ENCODE measurements at places on chromosomes 4 and X.
A peak's percentile ranks its signal among the peaks of the same experiment; 100 is the strongest.

DNA sequence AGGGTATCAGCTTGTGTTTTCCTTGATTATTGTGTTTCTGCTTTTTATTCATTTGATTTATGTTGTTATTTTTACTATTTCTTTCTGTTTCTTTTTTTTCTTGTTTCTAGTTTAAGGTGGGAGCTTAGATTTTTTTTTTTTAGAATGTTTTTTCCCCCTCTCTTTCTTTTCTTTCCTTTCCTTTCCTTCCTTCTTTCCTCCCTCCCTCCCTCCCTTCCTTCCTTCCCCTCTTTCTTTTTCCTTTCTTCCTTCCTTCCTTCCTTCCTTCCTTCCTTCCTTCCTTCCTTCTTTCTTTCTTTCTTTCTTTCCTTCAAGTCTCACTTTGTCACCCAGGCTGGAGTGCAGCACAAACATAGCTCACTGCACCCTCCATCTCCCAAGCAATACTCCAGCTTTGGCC, 31.4 kb upstream of the PRDM8 start:
- no peak for DNase-seq

DNA sequence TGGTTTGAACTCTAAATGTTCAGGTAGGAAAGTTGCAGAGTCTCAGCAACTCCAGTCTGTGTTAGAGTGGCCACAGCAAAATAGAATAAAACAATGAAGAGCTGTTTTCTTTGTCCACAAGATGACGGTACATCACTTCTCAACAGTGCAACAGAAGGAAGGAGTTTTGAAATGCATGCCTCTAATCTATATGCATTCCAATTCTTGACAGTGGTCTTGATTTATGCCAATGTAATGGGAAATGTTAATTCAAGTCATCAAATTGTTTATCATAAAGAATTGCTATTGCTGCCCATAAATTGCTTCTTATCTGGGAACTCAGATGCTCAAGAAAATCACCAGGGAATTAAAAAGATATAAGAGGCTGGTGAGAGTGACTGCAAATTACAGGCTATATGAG, 195.5 kb upstream of the PRPS2 start:
- DNase-seq, result no peak

GRCh38 chr4:158936238-158936637, 166.6 kb upstream of the RAPGEF2 start:
- DNase-seq, result no peak

DNA sequence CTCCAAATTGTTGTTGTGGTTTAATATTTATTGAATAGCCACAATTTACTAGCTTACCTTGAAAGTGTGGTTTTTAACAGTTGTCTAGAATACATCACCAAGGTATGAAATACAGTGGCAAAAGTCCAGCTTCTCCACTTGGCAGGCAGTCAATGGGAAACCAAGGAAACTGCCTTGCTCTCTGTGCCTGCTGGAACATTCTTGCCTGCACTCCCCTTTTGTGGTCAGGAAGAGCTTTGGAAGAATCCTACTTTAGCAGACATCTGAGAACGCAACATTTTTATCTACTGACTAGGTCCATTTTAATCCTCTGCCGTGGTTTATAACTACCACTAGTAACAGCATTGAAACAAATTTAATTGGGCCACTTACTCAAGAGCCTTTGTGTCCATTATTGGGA, 64.5 kb downstream of the TENM3 start:
- no peak for DNase-seq

DNA sequence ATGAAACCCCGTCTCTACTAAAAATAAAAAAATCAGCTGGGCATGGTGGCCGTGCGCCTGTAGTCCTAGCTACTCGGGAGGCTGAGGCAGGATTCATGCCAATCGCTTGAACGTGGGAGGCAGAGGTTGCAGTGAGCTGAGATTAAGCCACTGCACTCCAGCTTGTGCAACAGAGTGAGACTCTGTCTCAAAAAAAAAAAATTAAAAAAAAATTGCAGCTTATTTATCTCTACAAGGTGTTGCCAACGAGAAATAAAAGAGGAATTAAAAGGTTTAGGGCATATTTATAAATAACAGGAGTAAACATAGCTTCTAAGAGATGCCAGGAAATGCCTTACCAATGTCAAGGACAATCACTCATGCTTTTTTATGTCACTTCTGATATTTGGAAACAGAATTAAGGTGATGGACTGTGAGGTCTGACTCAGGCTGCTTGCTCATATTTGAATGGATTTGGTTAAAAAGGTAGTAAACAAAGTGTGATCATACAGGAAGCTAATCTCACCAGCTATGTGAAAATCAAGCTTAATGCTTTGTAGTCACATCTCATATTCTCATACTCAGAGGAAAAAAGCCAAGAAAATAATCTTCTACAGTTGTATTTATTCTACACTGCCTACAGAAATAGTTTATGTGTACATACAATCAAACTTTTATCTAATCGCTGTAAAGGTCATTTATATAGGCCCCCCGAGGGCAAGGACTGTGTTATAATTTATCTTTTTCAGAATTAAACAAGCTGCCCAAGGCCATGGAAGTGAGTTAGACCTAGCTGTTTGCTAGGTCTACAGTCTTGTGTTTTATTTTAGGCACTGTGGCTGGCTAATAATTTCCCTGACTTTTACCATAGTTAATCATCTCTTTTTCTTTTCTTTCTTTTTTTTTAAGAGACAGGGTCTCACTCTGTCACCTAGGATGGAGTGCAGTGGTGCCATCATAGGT, 61.1 kb upstream of the RBMX start:
- no peak for DNase-seq

- no peak for DNase-seq
Measured at GRCh38 chr4:10577508-10578426, 106.8 kb downstream of the CLNK start.

- peak; percentile 25 for DNase-seq
Measured at GRCh38 chr4:177555007-177555574, 112.9 kb upstream of the AGA start.

- no peak for DNase-seq
Measured at GRCh38 chr4:6905516-6906445, 3.8 kb upstream of the TBC1D14 start.

DNA sequence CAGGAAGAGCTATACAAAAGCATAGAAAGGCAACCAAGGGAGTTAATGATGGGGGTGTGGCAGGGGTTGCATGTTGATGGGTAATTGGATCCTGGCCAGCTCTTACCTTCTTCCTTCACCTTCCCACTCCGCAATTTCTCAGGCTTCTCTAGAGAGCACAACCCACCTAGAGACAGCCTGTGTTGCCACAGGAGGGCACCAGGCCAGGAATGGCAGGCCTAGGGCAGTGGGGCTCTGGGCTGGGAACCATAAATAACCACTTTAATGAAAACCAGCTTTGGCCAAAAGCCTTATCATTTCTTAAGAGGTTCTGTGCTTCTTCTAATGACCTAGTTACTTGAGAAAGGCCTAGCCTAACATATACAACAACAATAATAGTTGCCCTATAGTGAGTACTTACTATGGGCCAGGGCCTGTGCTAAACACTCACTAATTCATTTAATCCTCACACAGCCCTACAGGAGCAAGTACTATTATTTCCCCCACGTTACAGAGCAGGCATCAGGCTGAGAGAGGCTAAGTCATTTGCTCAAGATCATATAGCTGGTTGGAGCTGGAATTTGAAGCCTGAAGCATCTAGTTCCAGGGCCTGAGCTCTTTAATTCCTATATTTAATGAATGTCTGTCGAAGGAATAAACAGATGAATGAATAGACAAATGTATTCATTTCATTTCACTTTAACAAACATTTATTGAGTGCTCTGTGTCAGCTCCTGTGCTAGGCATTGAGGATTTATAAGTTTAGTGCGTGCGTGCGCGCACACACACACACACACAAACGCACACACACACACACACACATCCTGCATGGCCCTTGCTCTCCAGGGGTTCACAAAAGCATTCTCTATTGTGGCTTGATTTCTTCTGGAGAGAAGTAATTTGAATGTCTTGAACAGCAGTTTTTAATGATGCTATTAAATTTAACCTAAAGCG, 66.8 kb downstream of the RTL9 start:
- DNase-seq, result no peak

- no peak for DNase-seq
Measured at GRCh38 chr4:16032396-16032770, 51.4 kb downstream of the PROM1 start.

Measured in hematopoietic multipotent progenitor cell treated with erythropoietin and hydrocortisone succinate and interleukin-3 and kit ligand, for 8 days (in vitro differentiated cells).